Occipital lobe (tissue), 3 donors: ENCODE measurements at places on chromosomes 1 and 21. TPM values are rescaled to one million over a fixed set of nuclear protein-coding genes. Genes with fewer than 3 reads are reported as not detected.

Gene SEMA6C
- total RNA-seq = 18.6 TPM

Gene CHRNB2
- 20.4 TPM for total RNA-seq

Gene AQP10
- total RNA-seq = not detected

Gene SH2D5
- total RNA-seq = 0.62 TPM

Gene TNNI3K
- 23.4 TPM for total RNA-seq

Gene SYT14
- total RNA-seq = 65.8 TPM

Gene CR1L
- total RNA-seq = 0.16 TPM

Gene RGS8
- total RNA-seq = 7.8 TPM

Gene ID3
- total RNA-seq = 30.3 TPM

Gene SARS1
- 153 TPM for total RNA-seq

Gene XPR1
- 370 TPM for total RNA-seq

Gene TMPRSS15
- not detected for total RNA-seq

Gene IVL
- total RNA-seq = not detected

Gene ZBTB7B
- total RNA-seq = 1.7 TPM

Gene FCRL4
- not detected for total RNA-seq

Gene CD58
- 7.3 TPM for total RNA-seq

Gene S100A7A
- not detected for total RNA-seq

Gene WNT2B
- total RNA-seq = 2.8 TPM

Gene FOXD2
- 0.31 TPM for total RNA-seq

Gene ZMYM4
- total RNA-seq = 108 TPM

Gene ARHGAP30
- total RNA-seq = 1.7 TPM

Gene ZNF695
- 8.6 TPM for total RNA-seq

Gene MROH9
- total RNA-seq = not detected

Gene TNN
- total RNA-seq = 0.47 TPM

Gene S100A9
- total RNA-seq = 26.5 TPM

Gene IGSF21
- 45.9 TPM for total RNA-seq

Gene MXRA8
- 11.5 TPM for total RNA-seq

Gene FBXO2
- 2.7 TPM for total RNA-seq

Gene DLGAP3
- 3.1 TPM for total RNA-seq

Gene HNRNPU
- total RNA-seq = 459 TPM
